Osteoblast (primary cell): ENCODE measurements at places on chromosomes 4 and X.

DNA sequence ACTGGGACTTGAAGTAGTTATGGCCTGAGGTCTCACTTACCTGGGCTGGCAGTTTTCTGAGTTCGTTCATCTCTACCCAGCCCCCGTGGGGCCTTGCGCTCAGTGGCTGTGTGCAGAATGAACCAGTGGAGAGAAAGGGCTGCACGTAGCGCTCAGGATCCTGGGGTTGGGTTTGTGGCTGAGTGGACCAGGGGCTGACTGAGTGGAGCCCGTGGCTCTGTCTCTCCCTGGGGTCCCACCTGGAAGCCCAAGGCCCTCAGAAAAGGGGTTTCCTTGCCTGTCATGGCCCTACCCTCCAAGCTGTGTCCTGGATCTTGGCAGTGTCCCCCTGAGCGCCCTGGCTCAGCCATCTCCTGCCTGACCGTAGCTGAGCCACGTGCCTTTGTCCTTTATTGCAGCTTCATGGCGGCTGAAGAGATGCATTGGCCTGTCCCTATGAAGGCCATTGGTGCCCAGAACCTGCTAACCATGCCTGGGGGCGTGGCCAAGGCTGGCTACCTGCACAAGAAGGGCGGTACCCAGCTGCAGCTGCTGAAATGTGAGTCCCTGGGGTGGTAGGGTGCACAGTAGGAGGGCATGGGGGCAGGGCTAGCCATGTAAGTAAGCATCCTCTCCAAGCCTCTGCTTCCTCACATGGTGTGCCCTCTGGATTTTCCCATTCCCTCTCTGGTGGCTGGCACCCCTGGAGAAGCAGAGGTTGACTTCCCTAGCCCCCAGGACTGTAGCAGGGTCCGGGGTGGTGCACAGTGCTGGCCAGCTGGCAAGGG lies 23.2 kb upstream of the ADD1 start:
- DNase-seq: no peak

- DNase-seq: no peak
These were observed 151.8 kb downstream of the SPATA18 start for GRCh38 chr4:52202931-52203330.

DNA sequence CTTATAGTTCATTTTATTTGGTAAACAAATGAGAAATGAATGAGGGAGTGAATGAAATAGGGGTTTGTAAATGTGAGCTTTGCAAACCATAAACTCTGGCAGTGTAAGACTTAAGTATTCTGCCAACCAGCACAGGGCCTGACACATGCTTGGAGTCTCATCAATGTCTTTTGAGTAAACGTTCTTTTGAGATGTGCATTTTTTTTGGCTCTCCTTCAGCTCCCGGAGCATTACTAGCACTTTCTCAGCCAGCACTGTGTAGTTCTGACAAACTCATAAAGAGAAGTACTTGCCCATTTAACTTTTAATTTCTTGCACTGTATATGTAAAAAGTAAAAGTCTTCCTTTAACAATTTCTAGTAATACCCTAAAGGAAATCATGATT lies 245.3 kb downstream of the HS3ST1 start:
- DNase-seq: no peak

DNA sequence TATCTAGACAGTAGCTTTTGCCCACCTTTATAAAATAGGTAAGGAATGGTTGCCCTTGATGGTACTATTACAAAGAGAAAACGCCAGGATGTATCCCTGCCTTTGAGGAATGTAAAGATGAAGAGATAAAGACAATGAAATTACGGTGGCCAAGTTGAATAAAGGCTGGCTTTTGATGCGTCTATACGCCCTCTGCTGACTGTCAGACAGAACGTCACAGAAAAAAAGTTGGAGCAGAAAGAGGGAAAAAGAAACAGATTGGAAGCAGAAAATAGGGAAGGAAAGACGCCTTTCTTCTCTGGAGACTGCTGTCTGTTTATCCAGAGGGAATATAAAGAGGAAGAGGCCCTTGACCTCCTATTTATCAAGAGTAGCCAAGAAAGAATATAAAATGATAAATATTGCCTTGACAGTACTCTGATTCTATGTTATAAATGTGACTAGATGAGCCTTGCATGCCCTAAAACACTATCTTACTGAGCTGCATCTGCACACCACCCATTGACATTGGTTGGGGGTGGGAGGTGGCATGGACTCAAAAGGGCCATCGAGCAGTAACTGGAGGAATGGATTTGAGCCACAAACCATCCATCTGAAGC lies 30.6 kb downstream of the PCDH19 start:
- DNase-seq: no peak

DNA sequence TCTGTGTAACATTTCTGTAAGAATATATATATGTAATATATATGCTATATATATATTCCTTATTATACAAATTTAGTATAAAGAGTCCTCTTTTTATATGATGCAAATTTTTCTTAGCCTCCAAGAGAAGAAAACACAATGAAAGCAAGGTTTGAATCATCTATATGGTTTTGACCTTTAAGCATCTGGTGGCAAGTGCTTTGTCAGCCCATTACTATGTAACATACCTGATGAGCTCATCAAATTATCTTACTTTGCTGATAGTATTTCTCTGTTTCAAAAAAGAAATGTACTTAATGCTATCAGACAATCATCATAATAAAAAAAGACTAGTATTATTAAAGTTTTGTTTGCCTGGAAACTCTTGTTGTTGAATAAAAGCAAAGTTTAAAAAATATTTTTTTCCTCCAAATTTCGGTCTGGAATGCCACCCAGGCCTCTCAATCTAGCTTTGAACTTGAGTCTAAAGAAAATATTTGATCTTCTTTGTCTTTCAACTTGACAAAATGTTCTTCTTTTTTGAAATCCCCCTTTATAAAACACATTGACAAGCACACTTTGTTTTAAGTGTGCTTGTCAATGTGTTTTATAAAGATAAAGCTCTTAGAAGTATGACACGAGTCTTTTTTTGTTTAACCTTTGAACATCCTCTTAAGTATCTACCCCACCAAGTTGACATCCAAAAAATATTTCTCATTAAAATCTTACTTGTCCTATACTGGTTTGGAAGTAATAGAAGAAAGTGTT lies 26.2 kb downstream of the ZNF330 start:
- DNase-seq: no peak

- DNase-seq: no peak
These were observed 168.7 kb downstream of the SCFD2 start for GRCh38 chr4:53196882-53197771.

DNA sequence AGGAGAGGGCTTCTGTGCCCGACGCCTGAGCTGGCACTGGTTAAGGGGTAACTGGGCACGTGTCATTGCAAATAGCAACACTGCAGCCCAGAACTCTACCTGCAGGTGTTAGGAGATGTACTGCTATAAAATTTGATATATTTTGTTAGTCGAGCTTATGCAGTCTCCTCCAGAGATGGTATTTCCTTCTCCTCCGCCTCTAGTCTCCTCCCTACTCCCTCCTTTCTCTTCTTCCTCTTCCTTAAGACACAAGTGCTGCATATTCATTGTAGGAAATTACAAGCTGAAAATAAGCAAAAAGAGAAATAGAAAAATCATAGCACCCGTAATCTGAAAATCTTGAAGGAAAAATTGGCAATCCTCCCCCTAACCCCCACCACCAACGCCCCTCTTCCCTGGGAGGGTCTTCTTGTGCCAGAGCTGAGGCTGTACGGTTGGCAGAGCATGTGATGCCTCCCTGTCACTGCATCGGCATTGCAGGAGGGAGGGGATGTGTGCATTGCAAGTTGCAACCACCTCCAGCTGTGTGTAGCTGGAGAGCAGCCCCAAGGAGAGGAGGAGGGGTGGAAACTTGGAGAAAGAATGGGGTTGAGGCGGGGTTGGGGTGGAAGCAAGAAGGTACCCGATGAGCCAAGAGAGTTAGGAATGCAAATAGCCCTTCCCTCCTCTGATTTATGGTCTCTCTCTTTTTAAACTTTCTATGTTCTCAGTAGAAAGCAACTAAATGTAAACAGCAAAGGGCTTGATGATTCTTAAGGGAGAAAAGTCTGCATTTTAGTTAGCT lies 48.3 kb upstream of the MND1 start:
- DNase-seq: peak; percentile 71

DNA sequence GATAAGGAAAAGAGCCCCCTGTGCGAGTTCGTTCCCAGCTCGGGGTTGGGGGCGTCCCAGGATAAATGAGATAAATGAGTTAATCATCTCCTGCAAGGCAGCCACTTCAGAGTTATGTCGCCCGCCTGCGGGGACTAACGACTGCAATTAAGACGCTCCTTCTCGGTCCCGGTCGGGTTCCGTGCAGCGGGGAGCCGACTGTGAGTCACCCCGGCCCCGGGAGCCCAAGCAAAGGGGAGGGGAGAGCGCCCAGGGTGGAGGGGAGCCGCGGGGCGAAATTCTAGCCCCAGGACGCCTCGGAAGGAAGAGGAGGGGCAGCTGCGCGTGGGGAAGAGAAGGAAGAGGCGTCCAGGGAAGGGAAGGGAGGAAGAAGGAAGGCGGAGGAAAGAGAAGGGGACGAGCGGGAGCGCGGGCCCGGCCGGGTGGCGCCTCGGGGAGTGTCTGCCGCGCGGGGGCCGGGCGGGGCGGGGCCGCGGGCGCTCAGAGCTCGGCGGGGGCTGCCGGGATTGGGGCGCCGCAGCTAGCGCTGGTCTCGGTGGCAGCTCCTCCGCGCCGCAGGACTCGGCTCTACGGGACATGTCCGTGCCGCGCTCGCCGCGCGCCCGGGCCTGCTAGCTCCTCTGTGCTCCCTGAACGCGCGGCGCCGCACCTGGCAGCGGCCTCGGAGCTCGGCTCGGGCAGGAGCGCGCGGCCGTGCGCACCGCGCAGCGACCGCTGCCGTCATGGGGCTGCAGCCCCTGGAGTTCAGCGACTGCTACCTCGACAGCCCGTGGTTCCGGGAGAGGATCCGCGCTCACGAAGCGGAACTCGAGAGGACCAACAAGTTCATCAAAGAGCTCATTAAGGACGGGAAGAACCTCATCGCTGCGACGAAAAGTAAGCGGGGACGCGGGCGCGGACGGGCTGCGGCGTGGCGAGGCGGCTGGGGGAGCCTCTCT lies at the start of gene ARHGAP10:
Gene ARHGAP10 (plus strand): TSS at position 509 of the 938 bp plus-strand sequence. CDS start 214 bp downstream, at position 723.
- peak; percentile 93 for DNase-seq

GRCh38 chr4:152294765-152295164 lies 241.1 kb downstream of the FBXW7 start:
- DNase-seq: no peak

GRCh38 chrX:150871341-150871811 lies 27.1 kb downstream of the CD99L2 start:
- no peak for DNase-seq

- no peak for DNase-seq
These were observed 101.9 kb upstream of the SLITRK2 start for GRCh38 chrX:145715641-145716138.

GRCh38 chr4:5908876-5909427 lies 16.1 kb upstream of the CRMP1 start:
- DNase-seq: no peak

DNA sequence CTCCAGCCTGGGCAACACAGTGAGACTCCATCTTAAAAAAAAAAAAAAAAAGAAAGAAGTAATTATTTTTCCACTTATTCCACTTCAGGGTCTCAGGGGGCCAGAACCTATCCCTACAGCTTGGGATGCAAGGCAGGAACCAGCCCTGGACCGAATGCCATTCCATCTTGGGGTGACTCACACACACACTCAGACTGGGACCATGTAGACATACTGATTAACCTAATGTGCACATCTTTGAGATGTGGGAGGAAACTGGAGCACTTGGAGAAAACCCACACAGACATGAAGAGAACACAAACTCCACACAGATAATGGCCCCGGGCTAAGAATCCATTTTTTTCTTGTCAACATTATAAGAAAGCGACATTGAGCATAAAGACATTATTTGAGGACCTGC lies 132.5 kb downstream of the PTTG2 start:
- DNase-seq: no peak

- no peak for DNase-seq
These were observed 49.7 kb upstream of the PRKX start for GRCh38 chrX:3763111-3763510.

DNA sequence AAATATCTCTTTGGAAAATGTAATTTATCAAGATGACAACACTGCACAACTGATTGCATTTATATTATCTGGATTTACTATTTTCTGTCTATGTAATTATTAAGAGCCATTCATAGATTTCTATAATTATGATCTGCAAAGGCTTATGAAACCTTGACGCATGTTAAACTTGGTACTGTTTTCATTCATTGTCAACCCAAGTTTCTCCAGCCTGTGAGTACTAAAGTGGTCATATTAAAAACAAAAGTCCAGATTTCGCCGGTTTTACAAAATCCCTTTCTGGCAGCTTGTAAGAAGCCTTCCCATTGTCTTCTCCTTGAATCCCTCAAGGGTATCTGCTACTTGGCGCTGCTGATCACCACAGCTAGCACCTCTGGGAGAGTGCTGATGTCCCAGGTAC lies 19.7 kb upstream of the GRPR start:
- DNase-seq: no peak

DNA sequence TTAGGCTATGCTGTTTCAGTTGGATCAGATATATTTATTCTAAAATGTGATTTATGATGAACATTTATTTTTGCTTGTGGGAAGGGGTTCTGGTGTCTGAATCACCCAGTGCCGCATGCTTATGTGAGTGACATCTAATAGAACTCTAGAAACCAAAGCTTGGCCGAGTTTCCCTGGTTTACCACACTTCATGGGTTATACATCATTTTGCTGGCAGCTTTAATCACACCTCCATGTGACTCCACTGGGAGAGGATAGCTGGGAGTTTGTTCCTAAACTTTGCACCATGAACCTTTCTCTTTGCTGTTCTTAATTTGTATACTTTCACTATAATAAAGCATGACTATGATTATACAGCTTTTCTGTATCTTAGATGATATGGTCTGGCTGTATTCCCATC lies 382.9 kb downstream of the INPP4B start:
- DNase-seq: no peak

GRCh38 chrX:132092439-132093065 lies 35.3 kb downstream of the FRMD7 start:
- peak; percentile 58 for DNase-seq
